ENCODE measurements at places on chromosomes 6 and 20.
A peak's percentile ranks its signal among the peaks of the same experiment; 100 is the strongest.

DNA sequence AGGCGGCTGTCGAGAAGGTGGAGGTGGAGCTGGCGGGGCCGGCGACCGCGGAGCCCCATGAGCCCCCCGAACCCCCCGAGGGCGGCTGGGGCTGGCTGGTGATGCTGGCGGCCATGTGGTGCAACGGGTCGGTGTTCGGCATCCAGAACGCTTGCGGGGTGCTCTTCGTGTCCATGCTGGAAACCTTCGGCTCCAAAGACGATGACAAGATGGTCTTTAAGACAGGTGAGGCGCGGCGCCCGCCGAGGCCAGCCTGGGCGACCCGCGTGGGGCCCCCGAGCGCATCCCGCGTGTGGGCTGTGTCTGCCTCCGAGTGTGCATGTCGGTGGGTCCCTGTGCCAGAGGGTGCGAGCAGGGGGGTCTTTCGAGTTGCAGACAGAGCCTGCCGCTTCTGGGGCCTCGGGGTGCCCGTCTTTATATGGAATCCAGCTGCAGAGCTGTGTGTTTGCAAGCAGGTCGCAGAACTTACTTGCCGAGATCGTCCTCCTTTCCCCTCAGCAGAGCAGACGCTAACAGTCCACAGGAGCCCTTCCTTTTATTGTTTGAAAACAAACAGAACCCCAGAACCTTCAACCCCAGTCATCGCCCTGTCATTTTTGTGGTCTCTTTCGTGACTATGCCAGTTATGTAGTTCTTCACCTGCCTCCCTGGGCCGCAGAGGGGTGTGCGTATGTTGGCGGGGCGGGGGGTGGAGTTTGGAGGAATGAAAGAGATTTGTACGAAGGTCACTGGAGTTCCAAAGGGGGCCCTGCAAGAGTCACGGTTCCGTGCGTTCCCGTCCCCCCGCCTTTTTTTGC is 766 bp downstream of the SLC16A10 start:
- DNase-seq, result peak; percentile 33

- no peak for DNase-seq
Measured at GRCh38 chr6:27311806-27312145, 297 bp downstream of the POM121L2 start.

GRCh38 chr6:42449917-42450476 is 1.7 kb downstream of the TRERF1 start:
- DNase-seq, result no peak

- no peak for DNase-seq
Measured at GRCh38 chr6:167442245-167442644, 117.4 kb downstream of the TTLL2 start.

DNA sequence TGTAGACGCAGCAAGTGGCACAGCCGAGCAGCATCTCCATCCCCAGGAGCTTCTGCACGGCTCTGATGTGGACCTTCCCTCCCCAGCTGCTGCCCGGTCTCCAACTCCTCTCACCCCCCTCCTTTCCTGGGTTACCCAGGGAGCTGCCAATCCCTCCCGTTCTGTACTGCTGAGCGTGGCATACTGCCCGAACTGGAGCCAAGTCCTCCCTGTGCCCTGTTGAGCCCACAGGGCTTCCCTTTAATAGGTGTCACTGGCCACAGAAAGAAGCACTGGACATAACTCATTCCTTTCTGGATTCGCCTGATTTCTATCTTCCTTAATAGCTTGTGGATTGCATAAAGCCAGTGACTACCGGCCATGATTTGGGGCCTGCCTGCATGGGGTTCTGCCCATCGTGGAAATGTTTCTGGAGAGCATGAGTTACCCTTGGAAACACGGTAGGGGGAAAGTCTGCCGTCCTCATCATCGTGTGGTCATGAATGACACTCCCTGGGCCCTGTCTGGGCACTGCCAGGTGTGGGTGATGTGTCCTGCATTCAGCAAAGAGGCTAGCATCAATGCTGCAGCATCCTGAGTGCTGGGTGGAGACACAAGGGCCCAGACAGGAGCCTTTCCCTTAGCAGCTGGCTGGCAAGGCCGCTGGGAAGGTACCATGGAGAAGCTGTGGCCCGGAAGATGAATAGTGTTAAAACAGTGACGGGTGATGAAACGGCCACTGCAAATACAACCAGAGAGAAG is 189.7 kb downstream of the SYNDIG1 start:
- DNase-seq, result no peak

- DNase-seq, result no peak
Measured at GRCh38 chr20:41627611-41628244, 9.6 kb upstream of the CHD6 start.

- DNase-seq, result no peak
Measured at GRCh38 chr6:88358846-88359245, 192.7 kb upstream of the CNR1 start.

DNA sequence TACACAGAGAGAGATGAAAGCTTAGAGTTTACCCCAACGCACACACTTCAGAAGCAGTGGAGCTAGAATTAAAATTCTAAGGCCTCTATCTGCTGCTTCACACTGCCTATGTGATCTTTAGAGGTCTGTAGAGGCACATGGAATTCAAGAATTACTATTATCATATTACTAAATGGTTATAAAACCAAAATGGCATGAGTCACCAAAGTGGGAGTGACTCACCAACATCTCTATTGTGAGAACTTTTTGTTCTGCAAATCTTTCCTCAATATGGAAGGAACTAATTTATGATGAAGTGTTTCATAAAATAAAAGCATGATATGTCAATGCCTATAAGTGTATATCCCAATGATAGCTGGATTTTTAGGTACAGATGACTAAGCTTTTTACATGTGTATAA is 28.5 kb upstream of the TMEM244 start:
- no peak for DNase-seq

GRCh38 chr20:2637246-2637645 is 15.2 kb upstream of the NOP56 start:
- DNase-seq, result no peak

- no peak for DNase-seq
Measured at GRCh38 chr20:57460781-57461465, 64.0 kb downstream of the CTCFL start.

DNA sequence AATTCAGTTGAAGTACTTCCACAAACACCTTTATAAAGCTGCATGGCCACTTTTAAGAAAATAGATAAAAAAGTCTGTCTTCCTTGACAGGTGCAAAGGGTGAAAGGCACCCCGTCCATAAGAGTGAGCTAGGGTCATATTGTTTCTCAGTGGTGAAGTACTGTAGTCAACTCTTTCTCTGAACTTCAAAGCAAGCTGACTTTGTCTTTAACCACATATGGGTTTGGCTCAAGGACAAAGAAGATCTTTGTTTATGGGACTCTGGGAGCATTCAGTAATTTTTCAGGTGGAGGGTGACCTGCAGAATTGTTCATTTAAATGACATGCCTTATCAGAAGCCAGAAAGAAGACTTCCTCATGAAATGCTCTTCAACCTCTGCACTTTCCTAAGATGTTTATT is 49.3 kb upstream of the KLHL31 start:
- DNase-seq, result no peak

- DNase-seq, result peak; percentile 5
Measured at GRCh38 chr20:63177134-63177784, 38.7 kb downstream of the YTHDF1 start.

DNA sequence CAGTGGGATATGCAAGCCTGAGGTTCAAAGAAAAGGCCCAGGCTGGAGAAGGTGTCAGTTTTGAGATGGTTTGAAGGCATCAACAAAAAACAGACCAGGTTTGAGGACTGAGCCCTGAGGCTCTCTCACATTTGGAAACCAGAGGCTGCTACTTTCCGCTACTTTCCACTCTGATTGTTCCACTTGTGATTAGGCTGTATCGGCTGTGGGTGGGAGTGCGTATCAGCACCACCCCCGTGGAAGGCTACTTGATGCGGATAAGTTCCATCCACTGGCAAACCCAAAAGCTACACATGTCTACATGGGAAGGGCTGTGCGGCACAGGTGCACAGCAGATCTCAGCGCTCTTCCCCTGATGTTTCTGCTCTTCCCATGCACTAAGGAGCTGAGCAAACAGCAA is 198.7 kb downstream of the GMPR start:
- peak; percentile 46 for DNase-seq

DNA sequence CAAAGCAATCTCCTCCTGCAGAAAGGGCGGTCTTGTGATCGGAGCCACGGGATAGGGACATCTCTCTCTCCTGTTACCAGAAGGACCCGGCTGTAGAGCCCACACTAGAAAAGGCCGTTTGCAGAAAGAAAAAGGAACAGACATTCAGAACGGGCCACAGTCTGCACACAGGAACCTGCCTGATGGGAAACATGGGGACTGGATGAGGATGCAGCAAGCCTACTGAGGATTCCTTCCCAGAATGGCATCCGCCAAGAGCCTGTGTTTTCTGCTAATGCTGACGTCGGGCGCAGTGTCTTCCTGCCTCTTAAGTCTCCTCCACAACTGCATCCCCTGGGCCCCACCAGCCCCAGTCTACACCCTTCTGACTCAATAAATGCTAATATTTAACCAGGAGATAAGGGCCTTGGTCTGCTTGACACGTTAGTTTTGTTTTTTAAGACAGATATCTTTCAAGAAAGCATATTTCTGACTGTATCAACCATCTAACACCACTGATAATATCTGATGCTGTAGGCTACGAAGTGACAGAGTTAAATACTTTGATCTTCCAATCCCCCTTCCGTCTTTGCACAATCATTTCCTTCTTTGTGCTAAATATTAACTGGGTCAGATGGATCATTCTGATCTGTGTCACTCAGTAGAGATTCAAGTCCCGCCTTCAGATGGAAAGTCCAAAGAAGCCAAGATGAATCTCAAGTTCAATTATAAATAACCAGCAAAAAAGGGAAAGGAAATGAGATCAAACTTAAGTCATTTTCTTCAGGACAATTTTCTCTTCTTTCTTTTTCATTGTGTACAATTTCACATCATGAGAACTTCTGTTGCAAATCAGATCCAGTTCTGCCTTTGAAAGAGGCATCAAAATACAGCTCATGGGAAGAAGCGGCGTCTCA is 20.7 kb downstream of the FAM50B start:
- peak; percentile 39 for DNase-seq

GRCh38 chr6:7424967-7425807 is 35.6 kb downstream of the RIOK1 start:
- no peak for DNase-seq

DNA sequence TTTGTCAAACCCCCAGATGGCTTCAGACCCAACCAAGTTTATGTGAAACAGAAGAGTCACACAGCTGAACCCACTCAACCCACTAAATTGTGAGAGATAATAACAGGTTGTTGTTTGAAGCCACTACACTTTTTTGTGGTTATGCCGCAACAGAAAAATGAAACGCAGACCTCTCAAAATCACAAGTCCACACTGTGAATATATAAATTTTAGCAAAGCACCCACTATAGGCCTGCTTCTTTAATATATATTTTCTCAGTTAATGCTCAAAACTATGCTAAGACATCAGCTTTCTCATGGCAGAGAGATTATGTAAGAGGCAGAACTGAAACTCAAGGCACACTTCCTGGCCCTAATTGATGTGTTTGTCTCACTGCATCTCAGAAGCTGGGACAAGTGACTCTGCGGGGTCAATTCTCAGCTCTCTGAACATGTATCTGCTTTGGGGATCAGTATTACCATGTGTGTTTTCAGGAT is 27.7 kb downstream of the MAP3K5 start:
- no peak for DNase-seq

DNA sequence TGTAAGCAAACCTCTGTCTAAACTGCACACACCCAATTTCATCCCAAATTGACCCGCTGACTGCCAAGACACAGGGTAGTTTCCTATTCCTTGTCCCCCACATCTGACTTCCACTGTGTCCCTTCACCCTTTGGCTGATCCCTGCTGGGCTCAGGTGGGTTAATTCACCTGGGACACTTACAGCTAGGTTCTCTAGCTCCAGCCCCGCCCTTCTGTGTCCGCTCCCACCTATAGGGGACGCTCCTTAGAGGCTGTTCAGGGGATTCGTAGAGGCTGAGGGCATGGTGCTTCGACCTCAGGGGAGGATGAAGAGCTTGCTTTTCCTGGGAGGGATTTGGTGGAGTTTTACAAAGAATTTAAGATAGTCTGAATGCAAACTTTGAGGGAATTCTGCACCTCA is 4.0 kb upstream of the CD93 start:
- DNase-seq, result no peak

GRCh38 chr6:36917541-36918193 is 31.9 kb downstream of the C6orf89 start:
- DNase-seq, result no peak

DNA sequence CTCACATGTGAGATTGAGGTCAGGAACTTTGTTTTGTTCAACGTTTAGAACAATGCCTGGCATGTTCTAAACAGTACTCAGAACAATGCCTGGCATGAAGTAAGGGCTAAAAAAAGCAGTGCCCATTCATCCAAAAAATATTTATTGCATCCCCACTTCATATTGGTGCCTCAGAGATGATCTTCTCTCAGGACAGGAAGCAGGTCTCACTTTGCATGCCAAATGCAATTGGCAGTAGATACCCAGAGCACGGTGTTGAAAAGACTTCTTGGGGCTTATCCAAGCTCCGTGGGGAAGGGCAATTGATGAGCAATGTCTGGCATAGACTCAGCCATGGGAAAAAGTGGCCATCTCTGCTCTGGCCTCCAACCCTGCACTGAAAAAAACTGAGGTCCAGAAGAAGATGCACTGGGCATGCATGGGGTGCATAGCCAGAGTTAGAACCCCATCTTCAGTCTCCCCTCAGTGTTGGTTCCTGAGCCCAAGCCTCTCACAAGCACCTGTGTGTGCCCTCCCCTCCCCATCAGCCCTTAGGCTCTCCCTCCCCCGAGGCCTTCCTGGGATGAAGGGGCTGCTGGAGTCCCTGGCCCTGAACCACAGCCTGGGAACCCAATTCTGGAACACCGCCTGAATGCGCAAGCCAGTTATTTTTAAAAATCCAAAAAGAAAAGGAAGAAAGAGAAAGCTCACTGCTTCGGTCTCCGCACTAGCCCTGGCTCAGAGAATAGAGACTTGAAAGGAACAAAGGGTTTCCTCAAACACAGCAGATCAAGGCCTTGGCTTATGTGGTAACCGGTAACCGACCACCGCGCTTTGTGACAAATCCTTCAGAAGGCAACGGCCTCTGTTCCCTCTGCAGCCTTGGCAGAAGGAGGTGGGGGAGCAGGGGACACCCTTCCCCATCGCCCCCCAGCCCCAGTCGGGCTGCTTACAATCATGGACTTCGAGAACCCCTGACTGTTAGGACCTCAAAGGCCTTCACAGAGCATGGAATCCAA is 78.5 kb upstream of the SIRPA start:
- DNase-seq, result no peak

GRCh38 chr20:24978513-24978912 is 14.0 kb downstream of the APMAP start:
- no peak for DNase-seq

GRCh38 chr20:16013631-16014030 is 559.6 kb downstream of the KIF16B start:
- no peak for DNase-seq

- DNase-seq, result peak; percentile 6
Measured at GRCh38 chr6:6556738-6557503, 31.6 kb upstream of the LY86 start.

- DNase-seq, result no peak
Measured at GRCh38 chr20:43789593-43789992, 62.8 kb upstream of the GTSF1L start.

- no peak for DNase-seq
Measured at GRCh38 chr6:165701564-165702354, 38.7 kb upstream of the PDE10A start.

Measured in stimulated activated naive CD4-positive, alpha-beta T cell treated with Interleukin-2 at 50 U/mL for 16 hours (primary cell).